ENCODE measurements at places on chromosomes 6 and 20.

GRCh38 chr6:143594647-143595046 lies 83.1 kb upstream of the PHACTR2 start:
- DNase-seq = no peak

DNA sequence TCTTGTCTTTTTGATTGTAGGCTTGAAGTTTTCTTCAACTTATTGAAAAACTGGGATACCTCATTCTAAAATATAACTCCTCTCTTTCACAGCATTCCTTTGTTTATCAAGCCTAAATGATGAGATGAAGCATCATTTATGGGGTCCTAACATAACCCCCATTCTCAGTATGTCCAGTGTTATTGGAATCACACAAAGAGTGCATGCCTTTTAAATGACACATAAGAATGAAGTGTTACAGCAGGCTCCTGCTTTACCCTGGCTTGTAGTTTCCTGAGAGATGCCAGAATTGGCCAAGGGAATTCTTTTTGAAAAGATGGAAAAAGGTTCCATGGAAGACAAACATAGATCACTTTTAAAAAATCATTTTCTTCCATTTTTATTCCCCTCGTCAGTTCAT lies 502.4 kb downstream of the BCKDHB start:
- no peak for DNase-seq

- DNase-seq = no peak
Observed at GRCh38 chr6:15496345-15497131, 166.3 kb downstream of the DTNBP1 start.

DNA sequence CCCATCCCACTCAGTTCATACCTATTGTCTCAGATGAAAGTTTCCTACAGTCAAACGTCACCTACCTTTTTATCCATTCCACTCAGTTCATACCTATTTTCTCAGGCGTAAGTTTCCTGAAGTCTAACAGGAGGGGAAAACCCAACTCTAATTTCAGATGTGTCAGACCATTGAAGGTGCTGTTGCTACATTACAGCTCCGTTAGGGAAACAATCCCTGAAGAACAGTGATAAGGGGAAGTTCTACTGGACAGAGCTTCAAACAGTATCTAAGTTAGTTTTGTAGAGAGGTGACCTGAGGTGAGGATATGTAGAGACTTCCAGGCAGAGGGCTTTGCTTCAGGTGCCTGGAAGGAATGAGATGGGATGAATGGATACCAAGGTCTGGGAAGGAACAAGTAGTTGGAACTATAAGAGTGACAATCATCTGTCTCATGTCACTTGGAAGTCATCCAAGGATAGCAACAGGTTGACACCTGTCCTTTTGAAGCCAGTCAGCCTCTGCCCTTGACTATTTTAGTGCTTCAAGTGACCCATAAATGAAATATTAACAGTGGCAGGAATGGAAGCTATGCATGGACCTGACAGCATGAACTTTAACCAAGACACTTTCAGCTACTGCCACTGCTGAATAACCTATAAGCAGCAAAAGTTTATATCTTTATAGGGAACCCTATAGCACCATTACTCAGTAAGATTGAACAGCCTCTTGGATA lies 191.6 kb upstream of the MOCS1 start:
- no peak for DNase-seq

DNA sequence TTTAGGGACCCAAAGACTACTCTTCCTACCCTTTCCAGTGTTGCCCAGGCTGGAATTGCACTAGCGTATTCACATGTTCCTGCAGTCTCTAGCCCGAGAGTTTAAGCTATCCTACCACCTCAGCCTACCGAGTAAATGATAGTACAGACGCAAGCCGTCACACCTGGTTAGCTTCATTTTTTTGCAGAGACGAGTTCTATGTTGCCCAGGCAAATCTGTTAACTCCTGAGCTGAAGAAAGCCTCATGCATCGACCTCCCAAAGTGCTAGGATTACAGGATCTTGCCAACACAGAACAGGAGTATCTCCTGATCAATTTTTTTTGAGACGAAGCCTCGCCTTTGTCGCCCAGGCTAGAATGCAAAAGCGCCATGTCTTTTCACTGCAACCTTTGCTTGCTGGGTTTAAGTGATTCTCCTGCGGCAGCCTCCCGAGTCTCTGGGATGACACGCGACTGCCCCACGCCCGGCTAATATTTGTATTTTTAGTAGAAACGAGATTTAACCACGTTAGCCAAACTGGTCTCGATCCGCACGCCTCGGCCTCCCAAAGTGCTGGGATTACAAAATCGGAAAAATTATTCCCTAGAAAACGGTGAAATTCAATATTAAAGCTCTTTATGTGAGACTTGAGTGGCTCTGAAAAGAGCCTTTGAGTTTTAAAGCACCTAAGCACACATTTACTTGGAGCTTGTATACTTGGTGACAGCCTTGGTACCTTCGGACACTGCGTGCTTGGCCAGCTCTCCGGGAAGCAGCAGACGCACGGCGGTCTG lies 128.5 kb downstream of the HFE start:
- no peak for DNase-seq
